ENCODE measurements at places on chromosomes 16 and 17. TPM values are rescaled to one million over a fixed set of nuclear protein-coding genes. Genes with fewer than 3 reads are reported as not detected.

NT5C gene
- total RNA-seq: 61.5 TPM

USP36 gene
- total RNA-seq: 90.1 TPM

KRTAP2-2 gene
- not detected for total RNA-seq

SKAP1 gene
- total RNA-seq: 109 TPM

CDH11 gene
- not detected for total RNA-seq

PDILT gene
- not detected for total RNA-seq

AANAT gene
- total RNA-seq: 0.16 TPM

LRRC75A gene
- 1.2 TPM for total RNA-seq

HAGHL gene
- total RNA-seq: 10.0 TPM

PIGW gene
- total RNA-seq: 13.4 TPM

IRX3 gene
- not detected for total RNA-seq

CDH16 gene
- total RNA-seq: not detected

HAP1 gene
- total RNA-seq: not detected

INCA1 gene
- total RNA-seq: 0.18 TPM

SHPK gene
- 15.0 TPM for total RNA-seq

PARD6A gene
- 8.7 TPM for total RNA-seq

CA7 gene
- not detected for total RNA-seq

CBFA2T3 gene
- 0.34 TPM for total RNA-seq

DPEP3 gene
- total RNA-seq: 0.11 TPM

DHRS7C gene
- total RNA-seq: not detected

GAS7 gene
- total RNA-seq: 1.3 TPM

RAPGEFL1 gene
- total RNA-seq: 6.2 TPM

ABCC12 gene
- total RNA-seq: not detected

IRF8 gene
- total RNA-seq: 227 TPM
